ENCODE measurements at places on chromosomes 7 and 10.

GRCh38 chr7:69843653-69844052 is 245.4 kb downstream of the AUTS2 start:
- no peak for DNase-seq

DNA sequence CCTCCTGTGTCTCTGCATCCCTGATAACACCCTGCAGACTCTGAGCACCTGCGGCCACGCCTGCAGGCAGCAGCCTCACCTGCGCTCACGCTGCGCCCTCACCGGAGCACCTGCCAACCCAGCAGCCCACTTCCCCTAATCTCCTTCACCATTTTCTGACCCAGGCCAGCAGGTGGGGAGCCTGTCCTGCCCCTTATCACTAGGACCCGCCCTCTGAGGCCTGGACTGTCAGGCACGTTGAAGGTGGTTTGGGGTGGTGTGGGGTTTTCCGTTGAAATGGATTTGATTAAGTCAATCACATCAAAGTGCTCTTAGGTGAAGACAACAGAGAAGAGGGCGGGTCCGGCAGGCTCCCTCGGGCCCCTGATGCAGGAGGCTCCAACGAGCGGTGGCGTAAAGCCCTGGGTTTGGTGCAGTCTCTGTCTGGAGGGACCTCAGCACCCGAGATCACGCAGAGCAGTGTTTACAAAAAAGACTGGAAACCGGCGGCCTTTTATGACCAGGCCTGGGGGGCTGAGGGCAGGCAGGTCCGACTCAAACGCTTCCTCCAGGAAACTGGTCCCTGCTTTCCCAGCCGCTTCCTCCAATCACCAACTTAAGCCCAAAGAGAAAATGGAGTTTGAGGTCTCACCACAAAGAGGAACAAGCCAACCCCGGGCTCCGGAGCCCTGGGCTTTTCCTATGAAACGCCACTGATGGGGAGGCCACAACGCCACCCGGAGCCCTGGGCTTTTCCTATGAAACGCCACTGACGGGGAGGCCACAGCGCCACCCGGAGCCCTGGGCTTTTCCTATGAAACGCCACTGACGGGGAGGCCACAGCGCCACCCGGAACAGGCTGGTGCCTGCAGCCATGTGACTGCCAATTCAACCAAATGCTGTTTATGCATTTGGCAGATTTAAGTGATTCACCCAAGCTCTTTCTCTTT is 45.5 kb downstream of the DPYSL4 start:
- DNase-seq = no peak

- no peak for DNase-seq
Observed at GRCh38 chr7:101547022-101547915, 81.8 kb downstream of the MYL10 start.

DNA sequence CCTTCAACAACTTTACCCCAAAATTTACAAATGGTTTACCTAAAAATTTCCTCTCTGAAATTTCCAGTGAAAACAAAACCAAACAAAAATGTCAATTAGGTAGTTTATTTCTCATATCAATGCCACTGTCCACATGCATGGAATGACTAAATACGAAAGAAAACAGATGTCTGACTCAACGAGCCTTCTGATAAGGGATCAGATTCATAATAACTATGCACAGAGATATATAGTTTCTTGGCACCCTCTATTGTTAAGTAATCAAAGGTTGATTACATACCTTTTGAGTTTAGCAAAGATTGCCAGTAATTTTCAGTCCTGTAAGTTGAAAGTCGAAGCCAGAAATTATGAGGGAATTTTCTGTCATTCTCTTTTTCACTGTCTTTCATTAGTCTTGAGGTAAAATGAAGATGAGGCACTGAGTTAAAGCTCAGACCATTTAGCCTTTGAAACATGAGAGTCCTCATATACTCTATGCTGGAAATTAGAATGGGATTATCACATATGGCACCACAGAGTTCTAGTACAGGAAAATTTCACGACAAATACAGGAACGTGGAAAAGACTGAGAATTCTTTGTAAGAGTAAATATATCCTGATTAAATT is 519.1 kb upstream of the ANKRD30A start:
- no peak for DNase-seq

- DNase-seq = peak; percentile 35
Observed at GRCh38 chr10:32210306-32211045, 136.5 kb downstream of the EPC1 start.

- DNase-seq = no peak
Observed at GRCh38 chr10:3935141-3935540, 150.1 kb upstream of the KLF6 start.

- DNase-seq = no peak
Observed at GRCh38 chr7:44637788-44638594, 31.6 kb downstream of the OGDH start.

DNA sequence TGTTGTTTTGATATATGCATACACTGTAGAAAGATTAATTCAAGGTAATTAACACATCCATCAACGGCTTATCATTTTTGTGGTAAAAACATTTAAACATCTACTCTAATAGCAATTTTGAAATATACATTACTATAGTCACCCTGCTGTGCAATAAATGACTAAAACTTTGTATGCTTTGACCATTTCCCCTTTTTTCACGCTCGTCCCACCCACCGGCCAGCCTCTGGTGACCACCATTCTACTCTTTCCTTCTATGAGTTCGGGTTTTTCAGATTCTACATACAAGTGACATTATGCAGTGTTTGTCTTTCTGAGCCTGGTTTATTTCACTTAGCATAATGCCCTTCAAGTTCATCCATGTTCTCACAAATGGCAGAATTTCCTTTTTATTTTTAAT is 21.3 kb downstream of the CYCS start:
- DNase-seq = no peak

- DNase-seq = no peak
Observed at GRCh38 chr10:64112701-64113355, 591.6 kb downstream of the REEP3 start.

DNA sequence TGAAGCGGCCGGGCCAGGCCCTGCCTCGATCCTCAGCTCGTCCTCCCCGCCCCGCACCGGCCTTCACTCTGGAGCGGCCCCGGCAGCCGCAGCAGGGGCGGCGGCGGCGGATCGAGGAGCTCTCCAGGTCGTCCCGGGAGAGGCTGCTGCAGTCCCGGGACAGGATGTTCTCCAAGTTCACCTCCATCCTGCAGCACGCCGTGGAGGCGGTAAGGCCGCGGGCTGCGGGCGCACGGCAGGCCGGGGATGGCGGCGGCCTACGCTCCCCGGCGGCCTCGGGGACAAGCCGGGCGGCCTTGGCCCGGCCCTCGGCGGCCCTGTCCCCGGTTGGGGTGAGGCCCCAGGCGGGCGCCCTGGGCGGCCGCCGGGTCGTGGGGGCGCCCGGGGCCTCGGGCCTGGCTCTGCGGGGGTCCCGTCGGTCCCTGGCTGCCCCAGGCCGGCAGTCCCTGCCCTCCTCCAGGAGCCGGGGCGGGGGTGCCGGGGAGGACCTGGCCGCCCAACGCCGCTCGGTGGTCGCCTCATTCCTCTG is 399 bp downstream of the FHIP2A start:
- peak; percentile 38 for DNase-seq

DNA sequence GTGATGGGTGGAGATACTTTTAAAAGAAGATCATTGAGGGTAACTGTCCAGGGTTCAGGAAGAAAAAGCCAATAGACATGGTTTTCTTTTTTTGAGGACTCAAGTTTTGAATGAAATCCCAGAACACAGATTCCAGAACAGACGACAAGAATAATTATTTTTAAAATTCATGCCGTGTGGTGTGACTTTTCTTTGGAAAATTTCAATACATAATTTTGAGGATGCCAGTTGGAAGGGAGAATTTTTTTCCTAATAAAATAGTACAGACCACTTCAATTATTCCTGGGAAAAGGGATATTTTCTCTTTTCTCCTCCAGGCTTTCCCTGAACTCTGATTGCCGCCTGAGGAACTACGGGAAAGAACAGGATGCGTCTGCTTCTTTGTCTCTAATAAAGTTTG is 951.4 kb downstream of the KCNMA1 start:
- no peak for DNase-seq

- no peak for DNase-seq
Observed at GRCh38 chr7:78139335-78139734, 340.8 kb downstream of the PHTF2 start.

GRCh38 chr10:62352356-62352970 is 21.7 kb upstream of the ZNF365 start:
- DNase-seq = no peak

- no peak for DNase-seq
Observed at GRCh38 chr7:36058020-36058592, 94.9 kb upstream of the EEPD1 start.

GRCh38 chr10:5297466-5297865 is 67.3 kb upstream of the UCN3 start:
- no peak for DNase-seq

- DNase-seq = no peak
Observed at GRCh38 chr10:85915245-85915846, 451.2 kb downstream of the GRID1 start.

DNA sequence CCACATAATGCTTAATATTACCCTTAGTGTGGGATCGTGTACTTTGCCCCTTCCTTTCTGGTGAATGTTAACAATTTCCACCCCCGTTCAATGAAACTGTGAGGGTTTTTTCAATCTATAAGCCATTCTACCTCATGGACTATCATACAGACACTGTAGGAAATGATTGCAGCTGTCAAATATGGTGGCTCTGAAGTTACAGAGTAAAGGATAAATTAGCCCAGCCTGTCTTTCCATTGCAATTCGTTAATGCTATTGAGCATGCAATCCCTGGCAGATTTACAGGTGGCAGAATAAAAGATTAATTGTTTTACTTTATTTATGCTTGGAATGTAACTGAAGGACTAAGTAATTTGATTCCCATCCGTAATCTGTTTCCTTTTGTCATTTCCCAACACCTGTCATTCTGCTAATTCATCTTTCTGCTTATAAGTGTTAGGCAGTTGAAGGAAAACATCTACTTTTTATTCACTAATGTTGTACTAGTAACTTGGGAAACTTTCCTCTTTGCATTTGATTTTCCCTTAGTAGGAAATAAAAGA is 1211.6 kb upstream of the LRRN3 start:
- no peak for DNase-seq

- DNase-seq = no peak
Observed at GRCh38 chr7:11185179-11185815, 211.6 kb downstream of the PHF14 start.

DNA sequence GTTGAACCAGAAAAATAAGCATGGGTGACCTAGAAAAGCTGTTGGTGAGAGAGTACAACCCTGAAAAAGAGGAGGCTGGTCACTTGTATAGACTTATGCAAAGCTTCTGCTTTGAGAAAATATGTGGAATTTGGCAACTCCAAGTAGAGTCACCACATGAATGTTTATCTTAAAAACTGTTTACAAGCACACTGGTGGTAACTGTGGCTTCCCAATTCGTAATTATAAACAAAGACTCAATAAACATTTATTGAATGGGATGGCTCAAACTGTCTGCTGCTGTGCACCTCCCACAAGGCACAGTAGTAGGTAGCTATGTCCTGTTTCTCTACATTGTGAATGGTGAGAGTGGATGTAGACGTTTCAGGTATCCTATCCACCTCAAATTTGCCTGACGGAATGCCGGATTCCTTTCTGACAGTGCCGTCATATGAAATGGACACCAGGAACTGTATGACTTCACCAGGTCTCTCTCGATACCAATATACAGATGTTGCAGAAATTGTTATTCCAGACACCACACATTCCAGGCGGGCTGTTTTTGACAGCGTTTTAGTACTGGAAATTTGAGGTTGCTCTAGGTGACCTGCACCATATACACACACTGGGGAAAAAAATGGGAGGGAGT is 43.4 kb upstream of the TARP start:
- DNase-seq = no peak

DNA sequence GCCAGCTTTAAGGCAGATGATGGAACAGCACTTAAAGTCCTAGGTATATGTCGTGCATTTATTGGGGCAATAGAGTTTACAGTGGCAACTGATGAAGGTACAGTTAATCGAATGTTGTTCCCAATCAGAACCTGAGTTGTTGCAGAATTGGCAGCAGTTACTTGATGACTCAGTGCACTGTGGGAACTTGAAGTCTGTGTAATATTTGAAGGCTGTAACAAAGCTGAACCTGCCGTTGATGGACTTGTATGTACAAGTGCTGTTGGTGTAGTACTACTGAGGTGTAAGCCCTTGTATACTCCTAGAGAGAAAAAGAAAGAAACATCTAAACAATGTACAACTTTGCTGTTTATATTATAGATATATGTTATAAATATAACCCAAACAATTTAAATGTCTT is 75.3 kb downstream of the EPC1 start:
- no peak for DNase-seq

DNA sequence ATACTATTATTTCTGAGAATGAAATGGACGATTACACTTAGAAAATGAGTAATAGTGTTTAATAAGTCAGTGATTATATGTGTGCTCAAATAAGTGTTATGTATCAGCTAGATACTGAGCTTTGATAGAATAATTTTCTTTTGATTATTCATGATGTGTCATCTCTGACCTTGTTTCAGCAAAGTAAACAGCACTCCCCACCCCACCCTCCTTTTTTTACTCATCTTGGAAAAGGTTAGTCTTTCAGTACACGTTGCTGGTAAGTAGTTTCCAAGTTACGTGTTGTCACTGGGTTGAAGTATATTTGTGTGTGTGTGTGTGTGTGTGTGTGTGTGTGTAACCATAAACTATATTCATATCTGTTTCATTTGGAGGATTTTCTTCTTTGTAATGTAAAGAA is 84.1 kb downstream of the GNAI1 start:
- no peak for DNase-seq

DNA sequence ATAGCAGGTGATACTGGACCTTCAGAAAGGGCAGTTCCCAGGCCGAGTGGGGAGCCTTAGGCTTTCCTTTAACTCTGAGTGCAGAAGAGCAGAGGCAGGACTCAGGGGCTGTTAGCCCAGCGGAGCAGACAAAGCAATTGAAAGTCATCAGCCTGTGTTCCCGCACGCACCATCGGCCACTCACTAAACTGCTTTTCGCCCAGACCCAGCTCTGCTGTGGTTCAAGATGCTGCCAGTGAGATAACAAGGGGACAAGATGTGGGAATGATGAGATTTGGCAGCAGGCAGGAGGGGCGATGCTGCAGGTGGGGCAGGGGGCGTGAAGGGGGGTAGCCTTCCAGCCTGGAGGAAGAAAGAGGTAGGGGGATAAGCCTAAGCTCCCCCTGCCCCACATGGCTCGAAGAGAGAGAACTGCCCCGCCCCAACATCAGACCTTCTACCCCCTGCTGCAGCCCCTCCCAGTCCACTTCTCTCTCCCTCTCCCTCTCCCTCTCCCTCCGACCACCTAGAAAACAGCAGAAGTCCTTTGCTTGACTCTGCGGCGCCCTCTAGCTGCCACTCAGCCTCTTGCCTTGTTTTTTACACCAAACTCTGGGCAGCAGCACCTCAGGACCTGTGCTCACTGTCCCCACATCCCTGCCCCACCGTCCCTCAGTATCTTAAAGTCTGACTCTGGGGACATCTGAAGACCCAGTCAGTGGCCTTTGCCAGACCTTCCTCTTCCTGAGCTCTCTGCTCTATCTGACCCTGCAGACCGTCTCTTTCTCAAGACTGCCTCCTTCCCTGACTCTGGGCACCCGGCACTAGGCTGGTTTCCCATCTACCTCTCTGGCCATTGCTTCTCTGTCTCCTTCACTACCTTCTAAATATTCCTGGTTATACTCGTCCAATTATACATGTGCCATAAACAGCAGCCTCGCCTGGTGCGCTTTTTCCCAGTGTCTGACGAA is 110.5 kb downstream of the C10orf105 start:
- peak; percentile 90 for DNase-seq

Measured in left lung (tissue), 14 donors.